ENCODE measurements at places on chromosomes 7 and 10.

DNA sequence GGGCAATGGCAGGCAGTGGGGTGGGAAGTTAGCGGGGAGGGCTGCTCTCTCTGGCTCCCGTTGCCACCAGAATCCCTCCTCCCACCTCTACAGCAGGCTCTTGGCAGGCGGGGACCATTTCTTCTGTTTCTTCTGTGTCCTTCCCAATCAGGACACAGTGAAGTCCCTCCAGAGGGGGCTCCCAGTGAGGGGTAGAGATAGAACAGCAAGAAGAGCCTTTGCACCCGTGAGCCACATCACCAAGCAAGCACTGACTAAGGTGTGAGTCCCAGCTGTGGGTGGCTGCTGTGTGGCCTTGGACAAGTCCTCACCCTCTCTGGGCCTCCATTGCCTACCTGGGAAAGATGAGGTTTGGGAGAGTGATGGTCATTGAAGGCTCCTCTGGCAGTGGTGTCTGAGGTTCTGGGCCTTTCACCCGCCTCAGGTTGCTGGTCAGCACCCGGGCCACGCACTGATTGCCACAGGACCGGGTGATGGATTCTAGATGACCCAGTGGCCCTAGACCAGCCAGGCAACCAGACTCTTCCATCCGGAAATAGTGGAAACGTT lies 26.0 kb upstream of the PCBD1 start:
- no peak for DNase-seq

DNA sequence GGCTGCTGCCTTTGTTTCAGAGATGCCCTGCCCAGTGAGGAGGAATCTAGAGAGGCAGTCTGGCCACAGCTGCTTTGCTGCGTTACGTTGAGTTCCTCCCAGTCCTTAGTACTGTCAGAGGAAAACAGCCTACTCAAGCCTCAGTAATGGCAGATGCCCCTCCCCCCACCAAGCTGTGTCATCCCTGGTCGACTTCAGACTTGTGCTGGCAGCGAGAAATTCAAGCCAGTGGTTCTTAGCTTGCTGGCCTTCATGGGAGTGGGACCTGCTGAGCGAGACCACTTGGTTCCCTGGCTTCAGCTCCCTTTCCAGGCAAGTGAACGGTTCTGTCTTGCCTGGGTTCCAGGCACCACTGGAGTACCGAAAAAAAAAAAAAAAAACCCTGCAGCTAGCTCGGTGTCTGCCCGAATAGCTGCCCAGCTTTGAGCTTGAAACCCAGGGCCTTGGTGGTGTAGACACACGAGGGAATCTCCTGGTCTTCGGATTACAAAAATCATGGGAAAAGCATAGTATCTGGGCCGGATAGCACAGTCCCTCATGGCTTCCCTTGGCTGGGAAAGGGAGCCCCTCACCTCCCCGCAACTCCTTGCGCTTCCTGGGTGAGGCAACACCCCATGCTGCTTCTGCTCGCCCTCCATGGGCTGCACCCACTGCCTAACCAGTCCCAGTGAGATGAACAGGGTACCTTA lies 9.1 kb downstream of the SDHAF3 start:
- no peak for DNase-seq

- no peak for DNase-seq
These were observed 217.1 kb downstream of the TMEM178B start for GRCh38 chr7:141290973-141291372.

GRCh38 chr10:20237586-20237985 lies 421.4 kb downstream of the PLXDC2 start:
- DNase-seq, result no peak

DNA sequence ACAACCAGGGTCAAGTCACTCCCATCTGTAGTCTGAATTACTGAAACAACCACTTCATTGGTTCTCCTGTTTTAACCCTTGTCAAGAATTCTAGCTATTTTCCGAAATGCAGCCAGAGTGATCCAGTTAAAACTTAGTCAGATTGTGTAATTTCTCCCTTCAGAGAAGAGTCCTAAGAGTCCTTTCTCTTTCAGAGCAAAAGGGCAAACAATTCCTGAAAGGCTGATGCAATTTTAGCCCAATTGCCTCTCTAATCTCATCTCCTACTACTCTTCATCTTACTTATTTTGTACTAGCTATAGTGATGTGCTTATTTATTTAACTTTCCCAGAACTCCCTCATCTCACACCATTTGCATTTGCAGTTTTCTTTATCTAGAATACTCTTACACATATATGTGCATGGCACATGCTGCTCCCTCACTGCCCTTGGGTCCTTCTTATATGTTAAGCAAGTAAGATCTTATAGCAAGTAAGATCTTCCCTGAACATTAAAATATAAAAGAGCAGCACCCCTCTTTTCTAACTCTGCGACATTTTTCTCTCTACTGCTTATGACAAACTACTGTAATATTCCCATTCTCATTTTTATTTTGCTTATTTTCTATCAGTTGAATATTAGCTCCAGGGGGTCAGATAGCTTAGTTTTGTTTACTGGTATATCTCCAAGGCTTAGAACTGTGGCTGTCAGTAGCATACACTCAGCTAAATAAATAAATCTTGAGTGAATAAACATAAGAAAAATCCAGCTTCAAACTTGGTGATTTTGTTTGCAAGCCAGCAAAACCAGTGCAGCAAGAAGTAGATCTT lies 44.6 kb downstream of the HGF start:
- DNase-seq, result no peak
